ENCODE measurements at places on chromosomes 16 and 17.
A peak's percentile ranks its signal among the peaks of the same experiment; 100 is the strongest.

DNA sequence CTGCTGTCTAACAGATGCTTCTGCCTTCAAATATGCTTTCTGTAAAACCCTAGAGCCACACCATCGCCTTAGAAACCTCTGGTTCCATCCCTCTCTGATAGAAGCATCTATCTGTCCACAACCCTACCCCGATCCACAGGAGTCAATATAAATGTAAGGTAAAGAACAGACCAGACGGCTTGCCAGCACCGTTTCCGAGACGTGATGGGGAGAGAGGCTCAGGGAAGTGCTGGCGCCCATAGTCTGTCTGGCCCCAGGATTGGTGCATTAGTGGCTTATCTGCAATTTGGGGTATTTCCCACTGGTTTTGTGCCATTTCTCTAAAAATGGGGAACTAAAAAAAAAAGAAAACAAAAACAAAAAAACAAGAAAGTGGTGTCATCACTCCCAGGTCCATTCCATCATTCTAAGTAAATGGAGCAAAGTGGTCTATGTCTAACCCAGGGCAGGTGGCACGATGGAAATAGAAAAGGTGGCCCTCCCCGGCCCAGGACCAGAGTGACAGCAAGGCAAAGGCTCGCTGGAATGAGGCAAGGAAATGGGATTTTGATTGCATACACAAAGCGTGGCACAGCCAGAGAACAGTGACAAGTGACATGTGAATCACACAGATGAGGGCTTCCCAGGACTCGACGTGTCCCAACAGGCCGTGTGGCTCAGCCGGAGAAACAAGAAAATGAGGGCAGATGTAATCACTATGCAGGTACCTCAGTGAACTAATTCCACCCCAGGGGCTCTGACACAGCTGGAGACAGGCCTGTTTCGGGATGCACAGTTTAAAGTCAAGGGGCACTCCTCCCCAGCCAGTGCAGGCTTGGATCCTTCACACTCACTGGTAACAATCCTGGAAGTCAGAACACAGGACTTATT, 125.6 kb downstream of the GAS7 start:
- DNase-seq = no peak

GRCh38 chr17:78882540-78883088, 20.4 kb downstream of the CEP295NL start:
- DNase-seq = no peak

DNA sequence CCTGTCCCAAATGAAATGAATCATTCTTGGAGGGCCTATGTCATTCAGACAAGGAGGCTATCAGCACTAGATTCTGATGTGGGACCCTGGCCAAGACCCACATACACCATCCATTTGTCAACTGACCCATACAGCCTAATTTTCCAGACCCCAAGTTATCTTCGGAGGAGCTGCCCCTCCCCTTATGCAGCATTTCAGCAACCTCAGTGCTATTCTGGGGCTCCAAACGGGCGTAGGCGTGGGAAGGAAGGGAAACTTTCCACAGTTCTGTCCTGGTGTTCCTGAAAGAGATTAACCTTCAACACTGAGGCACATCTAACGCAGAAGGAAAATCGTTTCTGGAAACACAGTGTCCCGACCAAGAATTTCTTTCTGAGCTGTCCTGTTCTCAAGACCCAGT, 86.7 kb downstream of the MYH11 start:
- no peak for DNase-seq

DNA sequence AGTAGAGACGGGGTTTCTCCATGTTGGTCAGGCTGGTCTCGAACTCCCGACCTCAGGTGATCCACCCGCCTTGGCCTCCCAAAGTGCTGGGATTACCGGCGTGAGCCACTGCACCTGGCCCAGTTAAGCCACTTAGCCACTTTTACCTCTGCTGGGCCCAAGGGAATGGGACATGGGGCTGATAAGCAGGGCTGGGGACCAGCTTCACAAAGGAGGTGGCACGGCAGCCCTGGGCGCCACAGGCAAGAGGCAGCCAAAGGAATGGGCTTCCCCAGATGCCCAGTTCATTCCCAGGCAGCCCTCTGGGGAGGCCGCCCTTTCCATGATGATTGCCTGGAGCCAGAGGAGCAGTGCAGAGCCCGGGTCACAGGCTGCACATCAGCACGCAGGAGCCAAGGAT, 5.0 kb upstream of the CYB561 start:
- DNase-seq = no peak

GRCh38 chr17:44010966-44011647, 3.7 kb downstream of the TMEM101 start:
- no peak for DNase-seq

DNA sequence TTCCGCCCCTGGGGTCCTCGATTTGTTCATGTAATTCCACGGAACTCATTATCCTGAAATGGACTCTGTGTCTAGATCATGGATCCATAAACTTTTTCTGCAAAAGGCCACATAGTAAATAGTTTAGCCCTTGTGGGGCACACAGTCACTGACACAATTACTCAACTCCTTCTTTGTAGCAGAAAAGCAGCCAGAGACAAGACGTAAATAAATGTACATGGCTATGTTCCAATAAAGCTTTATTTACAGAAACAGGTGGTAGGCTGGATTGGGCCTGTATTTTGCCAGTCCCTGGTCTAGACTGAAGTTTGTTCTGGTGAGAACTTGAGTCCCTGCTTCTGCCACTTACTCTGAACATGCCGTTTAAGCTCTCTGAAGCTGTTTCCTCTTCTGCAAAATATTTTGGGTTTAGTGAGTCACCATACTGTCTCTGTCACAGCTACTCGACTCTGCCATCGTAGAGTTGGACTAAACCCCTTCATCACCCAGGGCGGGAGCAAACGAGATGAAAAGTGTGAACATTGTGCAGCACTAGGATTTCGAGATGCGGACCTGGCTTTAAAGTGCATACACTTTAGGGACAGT, 61.9 kb upstream of the FOXF1 start:
- DNase-seq = no peak

DNA sequence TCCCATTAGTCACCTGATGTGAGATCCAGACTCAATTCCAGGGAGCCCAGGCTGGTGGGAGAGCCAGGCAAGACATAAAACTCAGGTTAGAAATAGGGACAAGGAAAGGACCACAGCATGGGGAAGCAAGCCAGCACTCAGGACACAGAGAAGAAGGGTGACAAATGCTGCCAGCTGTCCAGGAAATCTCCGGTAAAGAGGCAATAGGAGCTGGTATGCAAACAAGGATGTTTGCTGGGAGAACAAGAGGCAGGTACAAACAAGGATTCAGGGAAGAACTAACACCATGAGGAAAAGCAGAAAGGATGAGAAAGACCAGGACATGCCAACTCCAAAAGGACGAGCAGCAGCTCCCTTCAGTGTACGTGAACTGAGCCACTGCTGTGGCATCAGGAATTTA, 10.2 kb upstream of the TXNDC11 start:
- no peak for DNase-seq

DNA sequence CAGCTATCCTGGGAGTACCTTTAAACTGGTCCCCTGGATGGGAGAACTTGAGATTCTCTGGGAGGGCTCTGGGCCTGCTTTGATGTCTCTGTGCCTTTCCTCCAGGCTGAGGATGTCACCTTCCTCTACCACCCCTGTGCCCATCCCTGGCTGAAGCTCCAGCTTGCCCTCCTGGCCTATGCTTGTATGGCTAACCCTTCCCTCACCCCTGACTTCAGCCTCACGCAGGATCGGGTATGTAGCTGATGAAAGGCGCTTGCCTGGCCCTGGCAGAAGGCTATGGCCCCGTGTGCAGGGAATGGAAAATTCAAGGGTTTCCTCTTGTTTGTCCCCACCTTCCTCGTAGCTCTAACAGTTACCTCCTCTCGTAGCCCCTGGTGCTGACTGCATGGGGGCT, 3.0 kb downstream of the TP53I13 start:
- DNase-seq = no peak

DNA sequence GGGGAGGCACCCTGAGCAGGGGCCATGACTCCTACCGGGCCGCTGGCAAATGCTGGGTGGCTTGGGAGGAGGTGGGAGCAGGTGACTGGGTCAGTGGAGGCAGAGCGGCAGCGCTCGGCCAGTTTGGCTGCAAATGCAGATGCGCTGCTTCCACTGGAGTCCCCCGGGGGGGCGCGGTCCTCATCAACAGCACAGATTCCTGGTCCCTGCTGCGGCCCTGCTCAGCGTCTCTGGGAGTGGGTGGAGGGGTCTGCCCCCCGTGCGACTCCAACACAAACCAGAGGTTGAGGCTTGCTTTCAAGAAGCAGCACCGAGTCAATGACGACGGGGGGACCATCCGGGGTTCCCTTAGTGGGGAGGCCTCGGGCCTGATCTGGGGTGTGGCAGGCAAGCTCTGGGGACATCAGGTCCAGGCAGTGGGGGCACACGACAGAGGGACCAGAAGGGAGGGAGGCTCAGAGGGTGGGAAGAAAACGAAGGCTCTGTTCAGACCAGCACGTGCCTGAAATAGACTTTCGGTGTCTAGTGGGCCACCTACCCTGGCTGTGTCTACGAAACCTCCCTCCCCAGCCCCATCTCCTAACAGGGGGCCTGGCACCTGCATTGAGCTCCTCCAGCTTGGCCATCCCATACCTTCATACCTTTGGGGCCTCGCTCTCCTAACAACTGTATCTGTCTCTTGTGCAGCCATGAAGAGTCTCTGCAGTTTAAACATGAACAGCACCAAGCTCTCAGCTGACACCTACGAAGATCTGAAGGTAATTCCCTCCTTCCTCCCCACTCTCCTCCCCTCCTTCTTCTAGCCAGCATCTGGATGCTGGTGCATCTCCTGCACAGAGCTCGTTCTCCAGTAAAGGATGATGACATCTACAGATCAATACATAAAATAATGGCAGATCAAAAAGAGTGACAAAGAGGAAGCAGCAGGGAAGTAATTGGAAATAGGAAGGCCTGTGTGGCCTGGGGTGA, 72.5 kb upstream of the PLCG2 start:
- DNase-seq = no peak

- DNase-seq = no peak
These were observed 12.7 kb downstream of the PHLPP2 start for GRCh38 chr16:71711789-71712188.

DNA sequence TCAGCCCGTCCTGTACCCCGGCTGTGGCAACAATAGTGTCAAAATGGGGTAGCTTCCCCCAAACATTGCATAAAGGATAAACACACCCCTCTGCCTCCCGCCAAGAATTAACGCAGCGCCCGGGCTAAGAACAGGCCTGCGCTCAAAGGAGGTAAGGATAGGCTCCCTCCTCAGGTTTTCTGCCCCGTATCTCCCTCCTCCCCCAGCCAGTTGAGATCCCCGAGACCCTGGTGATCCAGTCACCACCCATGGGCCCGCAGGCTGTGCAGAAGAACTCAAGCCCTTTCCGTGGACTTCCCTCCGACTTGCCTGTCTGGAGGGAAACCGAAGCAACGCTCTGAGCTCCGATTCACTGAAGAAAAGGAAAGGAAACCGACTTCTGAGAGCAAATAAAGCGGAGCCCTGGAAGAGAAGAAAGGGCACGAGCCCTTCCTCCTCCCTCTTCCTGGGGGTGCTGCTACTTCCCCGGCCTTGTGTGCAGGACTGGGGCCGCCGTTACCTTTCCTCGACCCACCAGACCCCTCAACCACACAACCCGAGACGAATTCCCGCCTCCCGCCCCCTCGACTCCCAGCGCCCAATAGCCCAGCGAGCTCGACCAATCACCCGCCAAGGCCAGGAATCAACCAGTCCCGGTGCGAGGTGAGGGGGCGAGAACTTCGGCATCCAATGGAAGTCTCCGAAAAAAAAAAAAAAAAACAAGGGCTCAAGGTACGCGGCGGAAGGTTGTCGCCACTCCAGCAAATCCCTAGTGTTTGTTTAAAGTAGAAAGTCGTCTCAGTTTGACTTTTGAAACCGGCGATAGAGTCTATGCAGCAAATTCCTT, at the start of gene BRIP1:
BRIP1 (minus strand) TSS at position 554 of the 826 bp plus-strand sequence. CDS start 1,989 bp downstream, outside the sequence.
- peak; percentile 67 for DNase-seq

GRCh38 chr16:80260906-80261311, 279.9 kb upstream of the DYNLRB2 start:
- DNase-seq = no peak

- no peak for DNase-seq
These were observed 50.4 kb downstream of the LITAF start for GRCh38 chr16:11536104-11536866.

DNA sequence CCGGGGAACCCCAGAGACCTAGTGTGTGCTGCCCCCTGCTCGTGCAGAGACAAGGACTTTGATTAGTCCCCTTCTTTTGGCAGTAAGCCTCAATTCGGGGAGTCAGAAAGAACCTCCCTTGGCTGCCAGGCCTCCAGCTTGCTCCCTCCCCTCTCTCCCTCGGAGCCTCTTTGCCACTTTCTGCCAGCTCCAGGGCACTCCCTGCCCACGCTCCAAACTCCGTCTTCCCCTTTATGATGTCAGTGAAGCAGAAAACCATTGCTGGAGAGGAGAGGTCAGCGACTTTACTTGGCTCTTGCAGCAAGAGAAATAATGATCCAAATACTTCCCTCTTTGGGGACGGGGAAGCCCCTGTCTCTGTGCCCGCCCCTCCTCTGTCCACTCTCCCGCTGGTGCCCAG, 28.1 kb downstream of the TTYH2 start:
- DNase-seq = no peak

GRCh38 chr16:66617728-66618127, 13.2 kb downstream of the CMTM3 start:
- DNase-seq = no peak

DNA sequence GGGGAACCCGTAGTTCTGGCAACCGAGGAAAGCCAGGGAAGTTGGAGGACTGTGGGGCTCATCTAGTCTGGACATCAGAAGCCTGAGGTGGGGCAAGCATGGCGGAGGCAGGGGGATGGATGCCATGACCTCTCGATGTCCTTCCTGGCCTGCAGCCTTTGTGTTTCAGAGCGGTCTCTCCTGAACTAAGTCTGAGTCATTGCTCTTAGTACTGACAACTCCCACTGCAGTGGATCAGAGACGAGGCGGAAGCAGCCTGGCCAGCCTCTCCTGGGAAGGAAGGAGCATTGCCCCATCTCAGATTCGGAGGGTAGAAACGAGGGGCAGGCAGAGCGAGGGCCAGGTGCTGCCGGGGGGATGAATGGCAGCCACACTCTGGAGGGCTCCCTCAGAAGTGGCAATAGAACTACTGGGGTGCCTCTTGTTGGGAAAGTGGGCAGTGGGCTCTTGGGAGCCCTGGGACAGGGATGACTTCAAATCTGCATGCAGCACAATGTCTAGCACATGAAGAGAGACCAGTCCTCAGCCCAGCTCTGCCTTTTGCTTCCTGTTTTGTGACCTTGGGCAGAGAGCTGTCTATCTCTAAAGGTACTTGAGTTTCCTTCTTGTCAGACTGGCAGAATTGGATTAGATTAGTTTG, 3.6 kb upstream of the STAC2 start:
- DNase-seq = no peak

DNA sequence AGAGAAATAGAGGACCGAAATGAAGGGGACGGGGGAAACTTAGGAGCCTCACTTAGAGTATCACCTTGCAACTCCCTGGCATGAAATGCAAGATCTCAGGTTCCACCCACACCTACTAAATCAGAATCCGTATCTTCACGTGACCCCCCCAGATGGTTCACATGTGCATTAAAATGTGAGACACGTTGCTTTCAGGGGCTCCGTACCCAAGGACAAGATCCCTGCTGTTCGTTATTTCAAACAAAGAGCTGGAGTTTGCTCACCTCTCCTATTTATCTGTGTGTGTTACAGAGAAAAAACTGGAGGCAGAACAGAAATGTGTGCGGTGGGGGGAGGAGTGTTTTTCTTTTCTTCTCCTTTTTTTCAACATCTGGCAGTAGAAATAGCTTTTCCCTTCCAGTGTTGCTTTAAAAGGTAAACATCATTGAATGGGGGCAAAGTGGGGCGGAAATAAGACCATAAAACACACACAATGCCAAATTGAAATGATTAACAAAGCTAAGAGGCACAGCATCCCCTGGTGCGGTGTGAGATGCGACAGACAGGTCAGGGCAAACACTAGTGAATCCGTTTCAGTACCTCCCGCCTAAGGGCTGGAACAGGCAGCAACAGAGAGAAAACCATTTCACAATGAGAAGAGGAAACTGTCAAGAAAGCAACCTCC, 145.4 kb downstream of the SOX9 start:
- no peak for DNase-seq

GRCh38 chr16:67006930-67007658, 18.7 kb downstream of the CES4A start:
- no peak for DNase-seq

Measured in stimulated activated CD4-positive, alpha-beta T cell treated with anti-CD3 and anti-CD28 coated beads, Interleukin-1b, Interleukin-23, amount 100 ng/mL, for 4 hours (primary cell).